ENCODE measurements at places on chromosomes 5 and 9.
A peak's percentile ranks its signal among the peaks of the same experiment; 100 is the strongest.

GRCh38 chr5:53996008-53996407 lies 314.4 kb downstream of the ARL15 start:
- DNase-seq: no peak

GRCh38 chr5:44795496-44795895 lies 13.3 kb upstream of the MRPS30 start:
- no peak for DNase-seq

DNA sequence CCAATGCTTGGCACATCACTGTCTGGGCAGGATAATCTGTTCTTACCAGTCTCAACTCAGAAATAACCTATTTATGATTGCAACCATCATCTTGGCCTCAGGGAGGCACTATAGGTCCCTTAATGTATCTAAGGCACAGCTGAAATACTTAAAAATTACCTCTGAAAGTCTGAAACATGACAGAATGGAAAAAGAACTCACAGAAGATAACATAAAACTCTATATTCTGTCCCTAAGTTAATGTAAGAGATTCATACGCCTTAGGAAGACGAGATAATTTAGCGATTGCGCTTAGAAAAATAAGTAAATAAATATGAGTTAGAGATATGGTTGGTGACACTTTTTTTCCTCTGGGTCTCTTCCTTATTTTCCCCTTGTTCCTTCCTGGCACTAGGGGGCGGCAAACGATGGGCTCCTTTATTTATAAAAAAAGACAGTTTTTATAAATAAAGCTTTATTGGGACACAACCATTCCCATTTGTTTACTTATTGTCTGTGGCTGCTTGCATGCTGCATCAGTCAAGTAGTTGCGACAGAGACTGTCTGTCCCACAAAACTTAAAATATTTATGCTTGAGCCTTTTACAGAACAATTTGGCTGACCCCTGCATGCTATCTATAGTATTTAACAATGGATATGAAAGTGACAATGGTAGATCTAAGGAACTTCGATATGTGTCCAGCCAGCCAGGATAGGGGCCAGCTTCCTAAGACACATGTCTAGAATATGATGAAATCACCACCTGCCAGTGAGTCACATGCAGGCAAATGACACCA lies 79.6 kb downstream of the PDE4D start:
- DNase-seq: no peak

DNA sequence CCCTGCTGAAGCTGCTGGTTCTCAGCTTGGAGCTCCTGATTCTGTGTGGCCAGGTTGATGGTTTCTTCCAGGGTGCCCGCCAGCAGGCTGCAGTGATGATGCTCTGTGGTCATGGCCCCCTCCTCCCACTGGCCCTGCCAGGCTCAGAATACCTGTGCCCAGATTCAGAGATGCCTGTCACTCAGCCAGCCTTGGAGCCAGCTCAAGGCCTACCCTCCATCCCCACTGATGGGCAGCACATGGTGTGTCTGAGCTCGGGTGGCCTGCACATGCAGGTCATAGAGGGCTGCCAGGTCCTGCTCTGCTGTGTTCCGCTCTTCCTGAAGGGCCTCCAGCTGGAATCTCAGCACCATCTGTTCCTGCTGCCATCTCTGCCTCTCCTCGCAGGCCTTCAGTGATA lies 5.4 kb downstream of the SLC35A4 start:
- DNase-seq: no peak

DNA sequence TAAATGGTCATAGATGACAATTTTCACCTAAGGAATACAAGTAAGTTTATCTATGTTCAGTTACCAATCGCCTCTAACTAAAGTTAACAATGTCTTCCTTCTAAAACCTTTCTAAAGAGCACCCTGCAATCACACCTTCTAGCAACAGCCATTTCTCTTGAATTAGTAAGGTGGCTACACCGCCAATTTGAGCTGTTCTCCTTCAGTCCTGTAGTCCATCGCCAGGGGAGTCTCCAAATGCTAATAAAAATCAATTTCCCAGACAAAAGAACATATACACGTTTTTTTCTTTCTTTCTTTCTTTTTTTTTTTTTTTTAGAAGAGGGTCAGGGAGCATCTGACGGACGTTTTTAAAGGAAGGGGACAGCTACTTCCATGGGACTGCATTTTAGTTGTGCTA lies 729 bp upstream of the RORB start:
- no peak for DNase-seq

GRCh38 chr9:128370367-128370751 lies 815 bp upstream of the URM1 start:
- DNase-seq: no peak

GRCh38 chr5:142737179-142737578 lies 33.0 kb upstream of the ARHGAP26 start:
- no peak for DNase-seq

DNA sequence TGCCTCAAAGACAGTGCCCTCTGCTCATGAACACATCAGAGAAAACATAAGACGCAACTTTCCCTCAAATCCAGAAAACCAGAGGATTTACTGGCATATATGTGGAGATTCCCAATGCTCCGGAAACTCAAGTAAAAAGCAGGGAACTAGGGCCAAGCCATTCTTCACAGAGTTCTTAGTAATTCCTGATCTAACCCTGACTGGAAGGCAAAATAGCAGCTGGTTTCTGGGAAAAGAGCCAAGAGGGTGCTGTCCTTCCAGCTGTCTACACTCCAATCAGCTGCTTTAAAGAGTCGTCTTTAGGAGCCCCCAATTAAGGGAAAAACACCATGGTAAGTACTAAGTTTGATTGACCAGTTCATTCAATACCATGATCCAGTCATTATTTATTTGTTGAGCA lies 49.6 kb downstream of the GNA14 start:
- no peak for DNase-seq

DNA sequence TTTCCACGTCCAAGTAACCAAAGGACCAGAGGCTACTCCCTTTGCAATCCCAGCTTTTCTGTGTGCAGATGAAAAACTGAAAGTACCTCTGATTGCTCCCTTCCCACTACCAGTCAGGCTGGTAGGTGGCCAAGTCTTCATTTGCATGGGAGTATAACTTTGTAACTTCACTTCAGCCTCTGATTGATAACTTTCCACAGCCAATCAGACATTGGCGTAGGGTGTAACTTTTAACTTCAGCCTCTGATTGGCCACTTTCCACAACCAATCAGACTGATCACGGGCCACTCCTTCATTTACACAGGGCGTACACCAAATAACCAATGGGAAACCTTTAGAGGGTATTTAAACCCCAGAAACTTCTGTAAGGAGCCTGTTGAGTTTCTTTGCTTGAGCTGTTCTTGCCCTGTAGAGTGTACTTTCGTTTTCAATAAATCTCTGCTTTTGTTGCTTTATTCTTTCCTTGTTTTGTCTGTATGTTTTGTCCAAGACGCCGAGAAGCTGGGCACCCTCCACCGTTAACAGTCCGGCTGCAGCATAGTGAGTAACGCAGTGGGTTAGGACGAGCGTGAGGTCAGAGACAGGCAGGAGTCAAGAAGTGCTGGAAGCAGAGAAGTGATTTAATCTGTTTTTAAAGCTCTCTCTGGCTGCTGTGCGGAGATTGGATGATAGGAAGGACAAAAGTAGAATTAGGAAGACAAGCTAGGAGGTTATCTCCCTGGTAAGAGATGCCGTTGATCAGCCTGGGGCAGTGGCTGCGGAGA lies 3.5 kb upstream of the EXOSC2 start:
- no peak for DNase-seq

DNA sequence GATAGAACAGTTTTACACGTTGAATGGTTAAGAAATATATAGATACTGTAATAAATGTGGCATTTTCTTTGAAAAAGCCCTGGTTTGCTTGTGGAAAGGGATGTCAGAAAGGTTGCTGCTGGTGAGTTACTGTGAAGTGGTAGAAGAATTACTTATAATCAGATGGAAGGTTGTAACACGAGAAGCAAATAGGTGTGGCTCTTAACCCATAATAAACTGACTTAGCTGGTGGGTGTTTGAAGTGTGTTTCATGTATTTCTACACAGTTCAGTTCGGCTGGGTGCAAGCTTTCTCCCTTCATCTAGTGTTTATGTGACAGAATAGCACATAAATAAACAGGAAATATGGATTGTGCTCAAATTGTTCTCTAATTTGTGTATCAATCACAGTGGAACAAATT lies 5.5 kb downstream of the CNOT6 start:
- no peak for DNase-seq

DNA sequence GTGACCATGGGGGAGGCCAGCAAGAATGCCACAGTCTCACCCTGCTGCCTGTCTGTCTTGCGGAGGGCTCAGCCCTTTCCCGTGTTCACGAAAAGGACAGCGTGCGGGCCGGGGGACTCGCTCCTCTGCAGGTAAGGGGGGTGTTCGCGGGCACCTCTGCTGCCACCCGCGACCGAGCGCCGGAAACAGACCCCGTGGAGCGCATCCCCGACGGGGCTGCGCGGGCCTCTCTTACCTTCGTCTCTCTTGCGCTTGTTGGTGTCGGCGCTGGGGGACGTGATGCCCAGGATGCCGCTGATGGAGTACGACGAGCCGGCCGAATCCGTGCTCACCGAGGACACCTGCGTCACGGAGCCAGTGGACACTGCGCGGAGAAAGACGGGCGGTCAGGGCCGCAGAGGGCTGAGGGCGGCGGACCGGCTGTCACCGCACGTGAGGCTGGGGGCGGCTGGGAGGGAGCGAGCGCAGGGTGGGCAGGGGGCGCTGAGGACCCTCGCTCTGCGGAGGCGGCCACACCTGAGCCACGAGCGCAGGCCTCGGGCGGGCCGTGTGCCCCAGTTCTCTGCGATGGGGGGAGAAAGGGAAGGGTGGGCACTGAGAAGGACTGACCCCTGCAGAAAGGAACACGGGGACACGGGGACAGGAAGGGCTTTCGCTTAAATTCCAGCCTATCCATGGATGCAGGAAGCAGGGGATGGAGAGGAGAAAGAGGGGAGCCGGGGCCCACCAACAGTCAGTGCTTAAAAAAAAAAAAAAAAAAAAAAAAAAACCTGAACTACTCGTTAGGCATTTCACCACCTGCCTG lies 31.5 kb downstream of the PAX5 start:
- DNase-seq: no peak

GRCh38 chr5:39569857-39570256 lies 145.1 kb upstream of the DAB2 start:
- DNase-seq: no peak

GRCh38 chr5:78505860-78506259 lies 142.7 kb downstream of the LHFPL2 start:
- DNase-seq: no peak

GRCh38 chr9:92353051-92353450 lies 27.3 kb downstream of the CENPP start:
- DNase-seq: no peak

DNA sequence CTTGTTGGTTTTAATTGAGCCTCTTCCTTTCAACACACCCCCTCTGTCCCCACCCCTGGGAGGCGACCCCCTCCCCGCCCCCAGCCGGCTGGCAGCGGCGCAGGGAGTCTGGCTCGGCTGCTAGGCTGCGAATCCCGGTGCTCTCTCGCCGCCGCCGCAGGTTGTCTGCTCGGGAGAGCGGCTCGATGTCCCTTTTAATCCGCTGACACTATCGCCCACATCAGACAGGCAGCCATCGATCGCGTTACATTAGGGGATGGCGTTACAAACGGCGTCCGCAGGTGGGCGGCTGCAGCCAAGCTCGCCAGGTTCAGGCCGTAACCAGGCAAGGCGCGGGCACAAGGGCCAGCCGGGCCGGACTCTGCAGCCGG lies 1.3 kb downstream of the NR2F1-AS1 start:
- no peak for DNase-seq

DNA sequence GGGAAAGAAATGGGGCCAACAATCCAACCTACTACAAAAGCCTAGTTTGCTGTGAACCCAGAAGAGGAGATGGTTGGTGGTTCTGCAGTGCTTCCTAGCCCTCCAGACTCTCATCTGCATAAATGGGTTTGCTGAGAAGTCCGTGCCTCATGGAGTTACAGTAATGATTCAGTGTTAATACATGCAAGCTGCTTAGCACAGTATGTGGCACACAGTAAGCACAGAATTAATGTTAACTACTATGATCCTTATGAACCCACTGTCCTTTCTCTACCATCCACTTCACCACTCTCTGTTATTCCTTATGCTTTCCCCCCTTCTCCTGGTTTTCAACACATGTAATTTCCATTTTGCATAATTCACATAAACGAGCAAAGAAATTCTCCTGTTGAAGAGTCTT lies 100.0 kb downstream of the ACTBL2 start:
- DNase-seq: no peak

GRCh38 chr9:107489687-107490605 lies at the start of gene KLF4:
Gene KLF4, minus strand, starts transcription at chr9:107489769. Its CDS starts 597 bp downstream, at chr9:107489172.
- DNase-seq: peak; percentile 88

- DNase-seq: no peak
Observed at GRCh38 chr5:149975409-149975808, 14.9 kb downstream of the SLC26A2 start.

DNA sequence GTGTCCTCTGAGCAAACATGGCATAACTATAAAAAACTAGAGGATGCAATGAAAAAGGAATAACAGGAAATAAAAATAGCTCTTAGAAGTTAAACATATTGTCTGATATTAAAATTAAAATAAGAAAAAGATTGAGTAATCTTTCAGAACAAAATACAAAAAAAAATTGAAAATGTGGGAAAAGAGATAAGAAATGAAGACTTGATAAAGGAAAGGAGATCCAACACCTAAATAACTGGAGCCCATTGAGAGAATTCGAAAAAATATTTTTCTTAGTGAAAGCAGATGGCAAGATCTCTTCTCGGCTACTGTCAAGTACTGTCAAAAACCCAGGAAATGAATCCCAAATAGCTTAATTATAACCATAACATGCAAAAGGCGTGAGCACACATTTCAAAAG lies 24.9 kb downstream of the LIFR start:
- DNase-seq: no peak
